ENCODE measurements at places on chromosomes 16 and 17. TPM values are rescaled to one million over a fixed set of nuclear protein-coding genes. Genes with fewer than 3 reads are reported as not detected.

The STH gene
- total RNA-seq: not detected

The PRSS36 gene
- total RNA-seq: 0.51 TPM

The MILR1 gene
- 10.1 TPM for total RNA-seq

The C16orf86 gene
- total RNA-seq: not detected

The AANAT gene
- total RNA-seq: not detected

The C16orf96 gene
- total RNA-seq: not detected

The WNT9B gene
- not detected for total RNA-seq

The MPP2 gene
- 7.7 TPM for total RNA-seq

The ACSM2A gene
- not detected for total RNA-seq

The SMARCD2 gene
- 152 TPM for total RNA-seq
